ENCODE measurements at places on chromosomes 4 and X.

- no peak for DNase-seq
These were observed 147.0 kb upstream of the NOCT start for GRCh38 chr4:138868562-138868961.

DNA sequence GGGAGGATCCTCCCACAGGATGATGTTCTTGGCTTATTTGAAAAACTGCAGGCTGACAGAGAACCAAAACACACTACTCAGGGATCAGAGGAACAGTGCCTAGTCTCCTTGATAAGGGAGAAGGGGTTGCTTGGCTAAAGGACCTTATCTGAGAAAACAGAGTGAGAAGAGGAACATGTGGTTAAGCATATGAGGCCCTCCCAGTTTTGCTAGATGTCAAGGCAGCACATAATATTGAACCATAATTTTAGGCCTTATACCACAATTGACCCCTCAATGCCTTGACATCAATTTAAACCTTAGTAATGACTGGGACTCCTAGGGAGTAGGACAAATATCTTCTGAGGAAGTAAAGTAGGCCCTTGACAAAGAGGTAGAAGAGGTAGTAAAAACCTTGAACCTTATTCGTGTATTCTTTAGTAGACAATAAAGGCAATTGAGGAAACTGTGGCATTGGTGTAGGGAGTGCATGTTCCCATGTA, 79.3 kb downstream of the TEX13C start:
- DNase-seq = no peak

- DNase-seq = no peak
These were observed 73.6 kb downstream of the TMEM156 start for GRCh38 chr4:38958453-38959190.

DNA sequence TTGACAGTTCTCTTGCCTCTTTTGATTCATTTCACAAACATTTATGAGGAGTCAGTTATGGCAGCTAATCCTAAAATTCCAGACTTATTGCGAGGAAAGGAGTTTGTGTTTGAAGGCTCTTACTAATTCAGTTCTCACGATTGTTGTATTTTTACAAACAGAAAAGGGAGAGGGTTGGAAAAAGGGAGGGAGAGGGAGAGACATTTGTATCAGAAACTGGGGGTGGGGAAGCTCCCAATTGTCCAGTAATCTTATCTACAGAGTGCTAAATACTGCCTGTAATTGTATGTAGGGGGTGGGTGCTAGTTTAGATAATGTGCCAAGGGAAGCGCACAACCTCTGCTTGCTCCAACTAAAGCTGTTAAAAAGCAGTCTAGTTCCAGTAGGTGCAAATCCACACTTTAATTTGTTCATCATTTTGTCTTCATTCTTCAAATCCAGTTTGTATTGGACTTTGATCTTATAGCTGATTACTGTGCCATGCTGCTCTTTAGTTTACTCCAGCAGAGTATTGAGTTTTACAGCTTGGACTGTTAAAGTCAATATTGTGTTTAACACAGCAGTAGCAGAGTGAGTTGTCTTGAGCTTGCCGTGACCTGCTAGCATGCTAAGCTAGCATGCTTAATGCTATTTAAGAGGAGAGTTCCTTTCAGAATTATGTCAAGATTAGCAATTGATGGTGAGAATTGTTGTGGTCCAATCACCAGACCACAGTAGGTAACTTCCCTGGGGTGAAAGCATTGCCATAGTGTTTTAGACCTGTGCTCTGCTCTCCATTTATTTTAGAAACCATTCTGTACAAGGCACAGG, 13.9 kb downstream of the FNIP2 start:
- DNase-seq = no peak

- DNase-seq = no peak
These were observed 44.6 kb upstream of the ANKRD50 start for GRCh38 chr4:124757126-124757525.

DNA sequence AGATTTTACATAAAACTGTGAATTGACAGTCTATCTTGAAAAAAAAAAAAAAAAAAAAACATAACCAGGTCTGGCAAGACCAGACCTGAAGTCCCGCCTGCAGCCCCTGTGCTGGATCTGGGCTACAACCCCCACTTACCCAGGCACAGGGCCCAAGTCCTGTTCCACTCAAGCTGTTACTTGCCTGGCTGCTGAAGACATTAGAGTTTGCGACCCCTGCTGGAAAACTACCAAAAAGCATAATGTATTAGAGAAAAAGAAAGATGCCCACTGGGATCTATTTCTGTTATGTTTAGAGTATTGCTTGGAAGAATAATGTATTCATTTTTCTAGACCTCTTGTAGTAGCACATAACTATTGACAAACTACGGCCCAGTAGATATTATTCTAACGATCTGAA, 4.7 kb downstream of the HS3ST1 start:
- no peak for DNase-seq

DNA sequence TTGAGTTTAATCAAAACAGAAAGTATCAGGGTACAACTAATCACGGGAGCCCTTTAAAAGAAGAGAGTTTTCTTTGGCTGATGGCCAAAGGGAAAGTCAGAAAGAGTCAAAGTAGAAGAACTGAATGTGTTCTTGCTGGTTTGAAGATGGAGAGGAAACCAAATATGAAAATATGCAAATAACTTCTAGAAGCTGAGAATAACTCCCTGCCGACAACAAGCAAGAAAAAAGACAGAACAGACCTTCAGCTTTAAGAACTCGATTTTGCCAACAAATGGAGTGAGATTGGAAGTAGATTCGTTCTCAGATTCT, 903.8 kb downstream of the STIM2 start:
- no peak for DNase-seq

Measured in stimulated activated CD8-positive, alpha-beta memory T cell treated with anti-CD3 and anti-CD28 coated beads, Interleukin-4, amount 100 ng/mL, for 4 hours (primary cell).